ENCODE measurements at places on chromosomes 2 and 18.

GRCh38 chr2:174613531-174613930, 15.9 kb upstream of the WIPF1 start:
- DNase-seq: no peak

DNA sequence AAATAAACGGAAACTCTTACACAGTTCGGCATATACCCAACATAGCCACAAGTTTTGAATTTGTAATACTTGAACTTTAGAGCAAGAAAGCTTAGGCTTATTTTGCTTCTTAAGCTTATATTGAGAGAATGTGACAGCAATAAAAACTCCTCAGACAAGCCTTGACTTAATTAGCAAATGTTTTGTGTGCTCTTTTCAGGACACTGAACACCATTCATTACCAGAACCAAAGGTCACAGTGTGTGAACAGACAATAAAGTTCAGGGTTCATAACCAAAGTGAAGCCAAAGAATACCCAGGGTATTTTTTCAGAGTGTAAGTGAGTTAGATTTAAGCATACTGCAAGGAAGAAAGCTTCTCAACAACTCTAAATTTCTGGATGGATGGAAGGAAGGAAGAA, 605.8 kb downstream of the METTL4 start:
- DNase-seq: no peak

DNA sequence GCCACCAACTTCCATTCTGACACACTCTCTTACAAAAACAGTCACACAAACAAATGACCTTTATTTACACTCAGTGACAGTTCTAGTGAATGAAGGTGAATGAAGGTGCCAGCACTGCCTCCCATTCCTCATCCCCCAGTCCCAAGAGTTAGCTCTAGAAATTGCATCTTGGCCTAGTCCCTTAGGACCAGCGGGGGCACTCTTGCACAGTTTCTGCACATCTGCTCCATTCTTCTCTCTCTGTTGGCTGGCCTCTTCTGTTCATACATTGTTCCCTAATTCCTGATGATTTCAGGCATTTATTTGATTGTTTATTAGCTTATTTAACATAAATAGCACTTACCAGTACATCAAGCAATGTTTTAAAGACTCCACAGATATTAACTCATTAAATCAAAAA, 30.9 kb downstream of the GAREM1 start:
- no peak for DNase-seq

GRCh38 chr18:56065086-56065485, 477.1 kb upstream of the TCF4 start:
- no peak for DNase-seq

DNA sequence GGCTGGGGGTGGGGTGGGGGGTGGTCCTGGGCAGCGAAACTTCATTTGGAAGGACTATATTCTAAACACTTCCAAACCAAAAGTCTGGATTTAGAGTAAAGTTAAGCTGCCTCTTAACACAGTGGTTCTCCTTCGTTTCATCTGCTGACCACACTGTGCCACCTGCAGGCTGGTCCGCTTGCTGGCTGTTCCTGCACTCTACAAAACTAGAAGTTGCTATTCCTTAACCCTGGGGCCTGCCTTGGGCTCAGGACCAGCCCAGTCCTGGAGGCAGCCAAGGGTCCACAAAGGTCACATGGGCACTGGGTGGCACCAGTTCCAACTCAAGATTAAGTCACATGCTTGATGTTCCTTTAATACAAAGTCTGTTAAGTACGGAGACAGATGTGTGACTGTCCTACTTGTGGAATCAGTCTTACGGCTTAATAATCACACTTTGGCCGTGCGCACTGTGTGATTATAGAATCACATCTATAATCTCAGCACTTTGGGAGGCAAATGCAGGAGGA, 195.4 kb downstream of the FAM210A start:
- no peak for DNase-seq

- no peak for DNase-seq
Measured at GRCh38 chr2:239979243-239980023, 45.7 kb downstream of the NDUFA10 start.

DNA sequence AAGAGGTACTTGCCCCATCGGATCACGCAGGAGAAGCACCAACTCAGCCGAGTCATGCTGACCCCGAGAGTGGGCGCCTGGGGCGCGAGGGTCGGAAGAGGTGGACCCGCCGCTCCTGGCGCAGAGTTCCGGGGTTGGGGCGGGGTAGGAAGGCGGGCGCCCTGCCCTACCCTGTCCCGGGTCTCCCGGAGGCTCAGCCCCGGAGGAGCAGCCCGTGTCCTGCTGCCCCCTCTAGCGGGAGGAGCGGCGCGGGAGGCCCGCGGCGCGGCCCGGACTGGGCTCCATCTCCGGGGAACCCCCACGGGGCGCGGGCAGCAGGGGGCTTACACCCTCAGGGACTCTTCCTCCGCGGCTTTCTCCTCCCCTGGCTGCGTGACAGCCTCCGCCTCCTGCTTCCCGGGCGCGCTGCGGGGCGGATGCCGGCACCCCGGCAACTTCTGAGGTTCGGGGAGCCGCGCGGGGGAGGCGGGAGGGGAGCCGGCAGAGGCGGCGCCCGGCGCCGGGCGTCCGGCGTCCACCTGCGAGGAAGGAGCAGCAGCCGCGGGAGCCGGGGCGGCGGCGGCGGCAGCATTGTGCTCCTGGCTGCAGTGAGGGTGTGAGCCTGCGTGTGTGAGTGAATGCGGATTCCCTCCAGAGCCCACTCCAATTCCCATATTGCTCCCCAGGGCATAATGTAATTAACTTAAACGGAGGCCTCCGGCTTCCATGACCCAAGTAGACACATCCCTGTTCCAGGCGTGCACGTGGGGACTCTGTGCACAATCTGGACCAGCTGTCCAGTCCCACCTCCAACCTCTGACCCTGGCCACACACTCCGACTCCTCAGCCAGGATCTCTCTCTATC, 7.6 kb upstream of the TNS1 start:
- DNase-seq: no peak

DNA sequence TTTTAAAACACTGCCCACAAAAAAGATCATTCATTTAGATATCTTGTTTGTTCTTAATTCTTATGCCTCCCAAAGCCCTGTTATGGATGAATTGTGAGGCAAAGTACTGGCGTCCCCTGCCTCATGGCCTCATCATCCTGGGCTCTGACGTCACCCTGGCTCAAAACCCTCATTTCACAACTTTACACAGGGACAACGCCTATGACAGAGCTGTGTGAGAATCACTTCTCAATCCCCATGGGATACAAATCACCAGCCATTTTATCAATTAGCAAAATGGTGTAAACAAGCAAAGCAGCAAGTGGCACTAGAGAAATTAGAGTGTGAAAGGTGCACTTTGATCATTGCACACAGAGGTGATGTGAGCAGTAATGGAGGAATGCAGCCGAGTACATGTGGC, 16.6 kb downstream of the FHOD3 start:
- DNase-seq: no peak

GRCh38 chr2:60440767-60441163, 112.7 kb downstream of the BCL11A start:
- no peak for DNase-seq

DNA sequence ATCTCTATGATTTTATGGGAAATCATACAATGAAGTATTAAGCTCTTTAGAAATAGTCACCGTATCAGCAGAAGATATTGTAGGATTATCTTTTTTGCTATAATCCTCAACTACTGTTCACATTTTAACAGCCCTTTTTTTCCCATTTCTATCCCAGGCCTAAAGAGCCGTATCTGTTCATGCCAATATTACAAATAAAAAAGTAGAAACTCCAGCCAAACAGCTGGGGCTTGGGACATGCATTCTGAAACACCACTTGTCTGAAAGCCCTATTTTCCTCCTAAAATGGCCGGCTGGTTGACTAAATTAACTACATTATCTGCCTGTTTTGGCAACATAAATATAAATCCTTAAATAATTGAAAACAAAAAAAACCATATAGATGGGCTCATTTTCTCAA, 477.8 kb downstream of the CDH2 start:
- DNase-seq: no peak

DNA sequence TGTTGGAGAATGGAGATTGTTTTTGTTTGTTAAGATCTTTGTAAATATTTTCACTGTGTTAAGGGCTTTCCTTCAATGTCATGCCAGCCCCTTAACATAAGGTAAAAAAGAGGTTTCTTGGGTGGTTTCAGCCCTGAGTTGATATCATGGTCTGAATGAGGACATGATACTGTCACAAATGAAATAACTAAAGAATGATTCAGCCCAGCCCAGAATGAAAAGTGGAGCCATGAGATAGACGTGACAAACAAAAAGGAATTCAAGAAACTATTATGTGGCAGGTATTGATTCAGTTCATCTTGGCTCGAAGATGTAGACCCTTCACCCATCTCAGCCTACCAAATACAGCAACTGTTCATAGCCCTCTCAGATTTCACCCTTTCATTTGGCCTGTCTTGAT, 88.6 kb upstream of the TTN start:
- no peak for DNase-seq

DNA sequence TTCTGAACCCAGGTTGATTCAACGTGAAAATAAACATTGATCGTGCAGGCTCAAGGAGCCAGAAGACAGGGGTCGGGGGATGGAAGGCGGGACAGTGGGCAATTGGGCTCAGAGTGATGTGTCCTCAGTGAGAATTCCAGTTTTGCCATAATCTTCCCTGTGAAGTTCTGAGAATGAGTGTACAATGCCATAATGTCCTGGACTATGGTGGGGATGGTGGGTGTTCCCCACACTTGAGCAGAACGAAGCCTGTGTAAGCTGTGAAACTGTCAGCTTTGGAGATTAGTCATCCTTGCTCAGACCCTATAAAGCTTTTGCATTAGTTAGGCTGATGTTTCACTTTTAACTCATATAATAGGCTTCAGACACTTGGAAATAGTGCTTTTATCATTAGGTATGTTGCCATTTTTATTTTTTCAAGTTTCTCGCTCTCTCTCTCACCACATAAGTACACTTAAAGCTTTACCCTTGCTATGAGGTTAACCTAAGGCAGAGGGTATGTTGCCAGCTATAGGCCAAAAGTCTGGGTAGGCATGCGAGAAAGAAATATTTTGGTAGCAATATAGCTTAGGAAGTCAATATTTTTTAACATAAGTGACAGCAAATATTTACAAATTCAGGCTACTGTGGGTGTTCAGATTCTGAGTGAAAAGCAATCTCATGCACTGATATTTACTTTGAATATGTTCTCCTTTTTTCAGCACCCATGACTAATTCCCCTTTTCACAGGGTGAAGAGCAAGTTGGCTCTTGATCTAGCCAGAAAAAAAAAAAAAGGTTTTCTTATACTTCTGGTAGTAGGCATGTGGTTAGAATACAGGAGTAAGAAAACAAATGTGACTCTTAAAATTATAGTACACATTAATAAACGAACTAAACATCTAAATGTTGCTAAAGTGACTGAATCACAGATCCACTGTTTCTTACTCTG, 47.2 kb downstream of the CDC42EP3 start:
- DNase-seq: peak; percentile 77

- DNase-seq: no peak
Measured at GRCh38 chr2:11481789-11482472, 16.0 kb upstream of the E2F6 start.

- DNase-seq: no peak
Measured at GRCh38 chr2:17805717-17806363, 10.4 kb upstream of the MSGN1 start.

DNA sequence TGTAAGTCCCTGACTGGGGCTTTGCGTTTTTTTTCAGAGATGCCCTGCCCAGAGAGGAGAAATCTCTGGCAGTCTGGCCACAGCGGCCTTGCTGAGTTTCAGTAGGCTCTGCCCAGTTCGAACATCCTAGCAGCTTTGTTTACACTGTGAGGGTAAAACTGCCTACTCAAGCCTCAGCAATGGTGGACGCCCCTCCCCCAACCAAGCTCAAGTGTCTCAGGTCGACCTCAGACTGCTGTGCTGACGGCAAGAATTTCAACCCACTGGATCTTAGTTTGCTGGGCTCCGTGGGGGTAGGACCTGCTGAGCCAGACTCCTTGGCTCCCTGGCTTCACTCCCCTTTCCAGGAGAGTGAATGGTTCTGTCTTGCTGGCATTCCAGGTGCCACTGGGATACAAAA, 31.7 kb downstream of the L3MBTL4 start:
- peak; percentile 79 for DNase-seq

DNA sequence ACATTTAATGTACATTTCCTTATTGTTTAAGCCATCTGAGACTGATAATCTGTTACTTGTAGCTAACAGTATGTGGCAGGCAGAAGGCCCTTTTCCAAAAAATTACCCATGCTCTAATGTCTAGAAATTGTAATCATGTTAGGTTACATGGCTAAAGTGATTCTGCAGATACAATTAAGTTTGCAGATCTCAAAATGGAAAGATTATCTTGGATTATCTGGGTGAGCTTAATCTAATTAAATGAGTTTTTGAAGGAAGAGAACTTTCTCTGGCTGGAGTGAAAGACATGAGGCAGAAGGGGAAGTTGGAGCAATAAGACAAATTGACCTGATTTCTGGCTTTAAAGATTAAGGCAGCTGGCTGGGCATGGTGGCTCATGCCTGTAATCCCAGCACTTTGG, 76.3 kb downstream of the MBD2 start:
- no peak for DNase-seq

DNA sequence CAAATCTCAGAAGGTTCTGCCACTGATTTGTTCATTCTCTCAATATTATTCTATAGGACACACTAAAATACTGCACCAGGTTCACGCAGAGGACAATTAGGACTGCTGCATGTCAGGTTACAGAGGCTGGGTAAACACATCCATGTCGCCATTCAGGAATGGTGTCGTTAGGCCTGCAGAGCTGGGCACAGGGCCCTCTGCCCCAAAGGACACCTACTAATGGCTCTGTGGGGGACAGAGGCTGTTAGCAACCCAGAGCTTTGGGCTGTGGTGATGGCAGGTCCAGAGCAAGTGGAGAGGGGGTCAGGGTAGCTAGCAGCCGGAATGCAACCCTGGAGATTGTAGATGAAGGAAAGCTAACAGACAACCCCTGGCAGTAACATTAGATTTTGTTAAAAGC, 115.9 kb downstream of the TTC32 start:
- no peak for DNase-seq

GRCh38 chr18:24459772-24460171, 665 bp upstream of the HRH4 start:
- no peak for DNase-seq
